ENCODE measurements at places on chromosomes 2 and 18.

DNA sequence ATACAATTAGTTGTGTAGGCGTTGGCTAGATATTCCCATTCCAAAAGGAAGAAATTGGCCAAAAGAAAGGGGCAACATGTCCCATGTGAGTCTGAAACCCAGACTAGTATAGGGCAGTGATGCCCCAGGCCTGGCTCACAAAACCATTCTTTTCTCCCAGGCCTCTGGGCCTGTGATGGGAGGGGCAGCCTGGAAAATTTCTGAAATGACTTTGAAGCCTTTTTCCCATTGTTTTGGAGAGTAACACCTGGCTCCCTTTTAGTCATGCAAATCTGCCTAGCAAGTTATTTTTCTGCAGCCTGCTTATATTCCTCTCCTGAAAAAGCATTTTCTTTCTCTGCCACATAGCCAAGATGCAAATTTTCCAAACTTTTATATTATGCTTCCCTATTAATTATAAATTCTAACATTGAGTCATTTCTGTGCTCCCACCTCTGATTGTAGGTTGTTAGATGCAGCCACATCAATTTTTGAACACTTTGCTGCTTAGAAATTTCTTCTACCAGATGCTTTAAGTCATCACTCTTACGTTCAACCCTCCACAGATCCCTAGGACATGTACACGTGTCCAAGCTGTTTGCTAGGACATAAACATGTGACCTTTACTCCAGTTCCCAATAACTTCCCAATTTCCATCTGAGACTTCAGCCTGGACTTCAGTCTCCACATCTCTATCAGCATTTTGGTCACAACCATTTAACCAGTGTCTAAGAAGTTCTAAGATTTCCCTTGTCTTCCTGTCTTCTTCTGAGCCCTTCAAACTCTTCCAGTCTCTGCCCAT, 76.1 kb upstream of the MC4R start:
- no peak for DNase-seq

GRCh38 chr18:1302861-1303260, 398.2 kb downstream of the ADCYAP1 start:
- DNase-seq: no peak

DNA sequence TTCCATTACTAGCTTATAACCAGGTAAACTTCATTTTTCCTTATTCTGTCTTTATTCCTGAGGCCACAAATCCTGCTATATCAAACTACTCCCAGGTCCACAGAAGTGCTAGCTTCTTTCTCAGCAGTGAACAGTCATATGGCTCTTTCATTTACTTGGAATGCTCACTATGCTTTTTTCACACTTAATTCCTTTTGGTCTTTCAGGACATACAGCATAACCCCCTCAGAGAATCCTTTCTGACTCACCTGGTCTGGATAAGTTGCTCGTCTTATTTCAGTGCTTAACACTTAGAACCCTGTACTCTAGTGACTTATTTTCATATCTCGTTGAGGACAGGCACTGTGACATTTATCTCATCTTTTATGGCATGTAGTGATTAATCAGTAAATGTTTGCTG, 325.0 kb upstream of the UBE2E3 start:
- DNase-seq: no peak

GRCh38 chr2:47310801-47311560, 92.0 kb upstream of the MSH2 start:
- DNase-seq: no peak

GRCh38 chr2:217790681-217791392, 212.0 kb downstream of the TNS1 start:
- DNase-seq: peak; percentile 48

DNA sequence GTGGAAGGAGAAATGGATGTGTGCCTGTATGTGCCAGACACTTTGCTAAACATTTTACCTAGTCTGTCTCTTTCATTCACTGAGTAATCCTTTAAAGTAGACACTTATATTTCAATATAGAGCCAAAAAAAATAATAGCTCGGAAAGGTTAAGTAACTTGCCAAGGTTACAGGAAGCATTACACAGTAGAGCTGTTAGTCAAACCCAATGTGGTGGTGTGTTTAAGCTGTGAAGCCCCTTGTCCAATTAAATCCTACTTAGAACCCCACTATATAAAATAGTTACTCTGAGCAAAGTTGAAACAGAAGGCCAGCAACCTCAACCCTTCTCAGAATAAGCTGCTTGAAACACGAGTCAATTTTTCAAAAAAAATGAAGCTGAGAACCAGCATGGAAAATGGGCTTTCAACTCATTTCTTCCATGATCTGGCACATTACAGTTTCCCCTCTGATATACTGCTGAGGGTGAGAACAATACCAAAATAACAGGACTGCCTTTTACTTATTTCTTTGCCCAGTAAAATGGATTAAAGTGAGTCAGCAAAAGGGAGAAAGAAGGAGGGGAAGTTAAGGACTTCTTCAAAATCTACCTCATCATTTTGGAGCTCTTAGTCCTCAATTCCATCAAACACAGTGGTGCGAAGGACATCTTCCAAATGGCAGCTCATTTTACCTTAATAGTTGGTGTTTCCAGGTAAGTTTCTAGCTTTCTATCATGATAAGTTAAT, 7.9 kb downstream of the RDH14 start:
- DNase-seq: no peak

DNA sequence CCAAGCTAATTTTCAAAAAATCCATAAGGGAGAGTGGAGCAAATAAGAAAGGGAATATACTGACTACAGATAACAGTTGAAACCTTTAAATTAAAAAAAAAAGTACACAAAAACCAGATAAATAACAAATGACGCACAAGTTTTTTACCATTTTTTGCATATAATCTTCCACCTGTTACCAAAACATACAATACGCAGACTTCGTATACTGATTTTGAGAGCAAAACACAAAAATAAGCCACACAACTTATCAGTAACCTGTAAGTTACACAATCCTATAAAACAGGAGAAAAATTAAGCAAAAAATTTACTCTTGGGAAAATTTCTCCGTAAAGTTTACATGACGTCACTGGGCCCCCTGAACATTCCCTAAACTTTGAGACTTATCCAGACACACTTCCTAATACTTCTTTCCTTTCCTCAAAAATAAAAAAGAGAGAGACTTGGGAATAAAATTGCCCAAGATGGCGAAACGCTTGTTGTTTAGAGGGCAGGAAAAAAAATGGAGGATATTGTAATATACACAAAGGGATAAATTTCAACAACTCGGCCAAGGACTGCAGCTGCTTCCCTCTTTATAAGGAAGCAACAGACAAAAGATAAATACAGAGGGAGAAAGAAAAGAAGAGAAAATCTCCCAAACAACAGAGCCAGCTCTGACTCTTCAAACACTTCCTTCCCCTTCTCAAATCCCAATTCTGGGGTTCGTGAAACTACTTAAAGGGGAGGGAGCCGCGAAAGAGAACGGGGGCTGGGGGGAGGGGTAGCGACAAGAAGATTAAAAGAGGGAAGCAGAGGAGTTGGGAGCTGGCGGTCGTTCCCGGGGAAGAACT, 1.6 kb downstream of the BAZ2B start:
- peak; percentile 44 for DNase-seq

DNA sequence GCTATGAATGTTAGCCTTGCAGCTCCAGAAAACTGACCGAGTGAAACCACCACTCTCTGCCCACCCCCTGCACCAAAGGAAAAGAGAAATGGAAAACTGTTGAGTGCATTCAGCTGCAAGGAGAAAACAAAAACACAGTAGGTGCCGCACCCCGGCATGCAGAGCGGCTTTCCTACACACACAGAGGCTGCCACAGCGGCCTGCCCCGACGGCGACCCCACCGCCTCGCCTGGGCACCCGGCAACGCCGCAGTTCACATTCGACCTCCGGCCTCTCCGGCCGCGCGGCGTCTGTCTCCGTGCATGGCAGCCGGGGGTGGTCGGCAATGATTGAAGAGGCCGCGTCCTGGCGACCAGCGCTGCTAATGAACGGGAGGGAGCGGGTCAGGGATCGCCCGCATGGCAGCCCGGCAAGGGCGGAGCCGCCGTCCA, 417.1 kb upstream of the SALL3 start:
- no peak for DNase-seq

DNA sequence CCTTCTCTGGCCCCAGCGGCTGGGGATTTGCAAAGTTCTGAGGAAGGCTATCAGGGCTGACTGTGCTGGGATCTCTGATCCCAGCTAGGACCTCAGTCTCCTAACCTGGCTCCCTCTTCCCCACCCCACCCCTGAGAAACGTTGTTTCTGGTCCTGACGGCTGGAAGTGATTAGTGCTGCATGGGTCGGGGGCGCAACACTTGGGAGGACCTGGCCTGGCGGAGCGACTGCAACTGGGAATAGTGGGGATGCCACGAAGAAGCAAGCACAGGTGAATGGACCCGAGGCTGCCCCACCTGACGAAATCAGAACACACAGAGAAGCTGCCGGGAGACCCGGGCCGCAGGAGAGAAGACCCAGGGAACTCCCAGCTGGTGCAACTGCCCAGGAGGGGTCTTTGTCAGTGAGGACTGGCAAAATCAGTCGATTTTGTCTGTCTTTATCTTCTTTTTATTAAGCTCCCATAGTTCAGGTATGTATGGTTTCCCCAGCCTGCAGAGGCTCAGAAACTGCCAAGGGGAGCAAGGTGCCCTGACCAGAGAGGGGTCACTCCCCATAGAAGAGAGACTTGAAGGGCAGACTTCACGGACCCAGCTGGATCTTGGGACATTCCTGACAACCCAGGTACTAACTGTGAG, 656 bp upstream of the LBX2 start:
- DNase-seq: no peak

GRCh38 chr18:38933322-38933721, 1367.7 kb upstream of the CELF4 start:
- DNase-seq: no peak

GRCh38 chr2:155178921-155179320, 480.4 kb downstream of the KCNJ3 start:
- no peak for DNase-seq
